ENCODE measurements at places on chromosomes 5 and 9. TPM values are rescaled to one million over a fixed set of nuclear protein-coding genes. Genes with fewer than 3 reads are reported as not detected.

C5 gene
- 1.5 TPM for total RNA-seq

PDCD1LG2 gene
- 8.3 TPM for total RNA-seq

DBH gene
- not detected for total RNA-seq

LHX6 gene
- total RNA-seq = not detected

LRRC70 gene
- total RNA-seq = 1.2 TPM

SPATA31E1 gene
- not detected for total RNA-seq

TLX3 gene
- total RNA-seq = not detected

SAPCD2 gene
- total RNA-seq = 5.7 TPM
